ENCODE measurements at places on chromosomes 3 and 15.

DNA sequence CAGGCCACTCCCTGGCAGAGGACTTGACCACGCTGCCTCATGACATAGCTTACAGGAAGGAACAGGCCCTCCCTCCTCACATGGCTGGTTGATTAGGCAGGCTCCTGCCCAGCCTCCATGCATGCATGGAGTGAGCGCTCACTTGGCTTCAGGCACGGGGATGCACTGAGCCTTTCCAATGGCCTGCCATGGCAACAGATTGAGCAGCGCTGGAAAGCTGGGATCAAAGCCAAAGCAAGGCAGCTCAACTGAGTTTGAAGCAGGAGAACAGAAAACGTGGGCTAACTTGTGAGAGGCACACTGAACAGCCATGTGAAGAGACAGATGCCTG is 5.9 kb upstream of the GRAMD2A start:
- DNase-seq = no peak

- DNase-seq = no peak
Measured at GRCh38 chr15:53251996-53252395, 461.9 kb upstream of the ONECUT1 start.

DNA sequence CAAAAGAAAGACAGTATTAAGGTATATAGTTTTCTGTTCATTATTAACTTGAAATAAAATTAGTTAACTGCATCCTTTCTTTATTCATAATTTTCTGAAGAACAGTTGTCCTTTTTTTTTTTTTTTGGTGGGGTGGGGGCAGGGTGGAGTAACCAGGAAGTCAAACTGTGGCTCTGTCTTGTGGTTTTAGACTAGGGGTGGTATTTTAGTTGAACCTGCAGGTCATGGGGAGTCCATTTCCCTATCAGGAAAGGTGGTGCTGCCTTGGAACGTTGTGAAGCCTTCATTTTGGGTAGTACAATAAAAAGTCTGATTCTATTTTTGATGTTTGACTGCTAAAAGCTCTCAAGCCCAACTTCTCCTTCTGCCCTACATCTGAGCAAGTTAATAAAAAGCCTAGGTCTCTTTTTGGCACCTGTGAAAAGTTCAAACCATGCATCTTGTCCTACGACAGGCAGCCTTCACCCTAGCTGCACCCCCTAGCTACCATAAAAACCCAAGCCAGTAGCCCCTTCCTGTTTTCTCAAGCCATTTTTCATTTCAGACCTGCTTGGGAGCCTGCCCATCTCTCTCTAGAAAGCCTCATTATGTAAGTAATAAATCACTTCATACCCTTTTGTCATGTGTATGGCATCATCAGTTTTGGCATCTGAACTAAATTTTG is 31.2 kb upstream of the RIOX2 start:
- DNase-seq = no peak

DNA sequence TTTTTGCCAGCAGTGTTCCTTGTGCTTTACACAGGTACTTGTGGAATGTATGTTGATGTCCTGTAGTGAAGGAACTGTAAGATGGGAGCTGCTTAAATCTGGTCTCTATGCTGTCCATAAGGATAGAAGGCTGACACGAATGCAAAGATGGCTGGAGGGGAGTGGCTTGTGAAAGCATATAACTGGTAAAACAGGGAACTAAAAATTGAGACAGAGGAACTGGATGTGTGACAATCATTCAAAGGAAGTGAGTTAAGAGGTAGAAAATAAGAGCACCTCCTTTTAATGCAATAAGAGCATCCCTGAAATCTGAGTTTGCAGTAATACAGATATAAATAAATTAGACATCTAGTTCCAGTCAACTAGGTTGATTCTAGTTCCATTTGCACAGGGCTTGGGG is 35.2 kb downstream of the RNF13 start:
- DNase-seq = no peak

- DNase-seq = no peak
Measured at GRCh38 chr3:61561374-61562041, at the start of gene PTPRG. TSS of gene PTPRG (plus strand) at chr3:61561571. CDS start at chr3:61562288, 717 bp downstream.

- DNase-seq = no peak
Measured at GRCh38 chr15:68990992-68991500, 23.4 kb upstream of the NOX5 start.

GRCh38 chr15:25182098-25182478 is 227.3 kb downstream of the SNRPN start:
- DNase-seq = no peak

DNA sequence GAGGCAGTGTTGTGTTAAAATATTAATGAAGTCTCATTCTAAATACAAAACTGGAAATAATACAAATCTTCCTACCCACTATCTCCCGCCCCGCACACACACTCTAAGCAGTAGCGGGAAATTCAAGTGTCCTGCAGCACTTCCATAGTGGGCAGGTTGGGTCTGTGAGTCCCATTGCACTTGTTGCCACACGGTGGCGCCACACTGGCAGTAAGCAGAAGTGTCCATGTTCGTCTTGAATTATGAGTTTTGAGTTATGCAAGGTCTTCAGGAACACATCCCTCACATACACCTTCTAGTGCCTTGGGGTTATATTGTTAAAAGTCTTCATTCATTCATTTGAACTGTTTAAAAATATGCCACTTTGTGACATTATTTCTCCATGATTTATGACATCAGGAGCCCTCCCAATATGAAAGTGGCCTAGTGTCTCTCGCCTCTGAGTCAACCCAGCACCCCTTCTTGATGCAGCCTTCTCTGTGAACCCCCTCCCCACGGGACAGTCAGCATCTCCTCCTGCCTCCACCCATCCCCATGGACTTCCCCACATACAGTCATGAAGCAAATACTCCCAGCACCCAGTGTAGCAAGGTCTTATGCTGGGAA is 17.6 kb upstream of the CCDC174 start:
- peak; percentile 40 for DNase-seq

DNA sequence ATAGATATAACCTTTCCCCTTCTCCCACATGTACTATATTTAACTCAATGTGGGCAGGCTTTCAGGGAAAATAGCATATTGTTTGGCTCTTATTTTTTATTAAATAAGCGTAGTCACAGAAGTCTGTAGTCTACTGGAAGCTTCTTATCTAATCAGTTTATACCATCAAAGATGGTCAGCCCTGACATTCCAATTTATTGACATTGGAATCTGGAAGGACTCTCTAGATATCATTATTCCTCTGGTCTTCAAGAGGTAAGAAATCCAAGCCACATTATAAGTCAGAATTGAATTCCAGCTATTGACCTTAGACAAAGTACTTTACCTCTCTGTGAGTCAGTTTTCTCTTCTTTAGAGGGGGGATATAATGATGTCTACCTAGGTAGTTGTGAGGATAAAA is 38.5 kb upstream of the SCAANT1 start:
- DNase-seq = no peak

DNA sequence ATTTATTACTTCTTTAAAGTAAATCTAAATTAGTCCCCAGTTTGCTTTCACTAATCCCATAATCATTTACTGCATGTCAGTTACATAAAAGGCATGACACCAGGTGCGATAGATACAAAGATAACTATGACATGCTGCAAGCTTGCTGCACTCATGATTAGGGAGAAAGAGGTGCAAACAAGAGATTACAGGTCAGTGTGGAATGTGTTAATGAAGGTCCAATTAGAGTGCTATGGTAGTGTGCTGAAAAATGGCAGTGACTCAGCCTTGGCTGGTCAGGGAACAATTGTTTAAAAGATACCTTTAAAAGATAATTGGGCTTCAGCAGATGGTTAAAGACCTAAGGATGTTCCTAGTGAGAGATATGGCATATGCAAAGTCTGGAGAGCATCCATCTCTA is 352.6 kb upstream of the TGFBR2 start:
- DNase-seq = no peak

- no peak for DNase-seq
Measured at GRCh38 chr15:70103880-70104626, 6.3 kb upstream of the TLE3 start.

DNA sequence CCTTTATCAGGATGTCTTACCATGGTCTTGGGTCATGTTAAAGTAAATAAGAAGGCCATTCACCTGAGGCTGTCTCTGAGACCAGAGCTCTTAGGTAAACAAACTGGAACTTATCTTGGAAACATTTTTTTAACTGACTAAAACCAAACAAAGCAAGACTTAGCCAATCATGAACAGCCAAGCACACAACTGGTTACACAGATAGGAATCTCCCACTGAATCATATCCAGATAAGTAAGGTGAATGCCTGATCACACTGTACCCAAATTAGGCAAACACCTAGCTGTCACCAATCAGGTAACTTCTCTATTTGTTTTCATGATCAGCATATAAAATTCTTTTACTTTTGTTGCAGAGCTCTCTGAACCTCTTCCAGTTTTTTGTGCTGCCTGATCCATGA is 205.4 kb downstream of the CNTN3 start:
- no peak for DNase-seq

DNA sequence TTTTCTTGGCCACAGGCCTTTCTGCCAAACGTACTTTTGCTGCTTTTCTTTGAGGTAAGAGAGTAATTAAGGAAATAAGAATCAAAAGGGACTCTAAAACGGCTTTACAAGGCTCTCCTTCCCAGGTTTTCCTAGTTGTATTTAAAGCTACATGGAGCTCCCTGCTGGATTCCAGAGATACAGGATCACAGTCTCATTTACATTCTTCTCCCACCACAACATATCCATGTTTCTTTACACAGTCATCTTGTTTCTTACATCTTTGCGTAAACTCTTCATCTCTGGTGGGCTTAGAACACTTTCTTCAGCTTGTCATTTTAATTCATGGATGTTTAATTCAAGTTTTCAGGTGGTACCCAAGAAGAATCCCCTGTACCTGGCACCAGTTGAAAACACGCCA is 117.6 kb upstream of the BFSP2 start:
- DNase-seq = no peak

DNA sequence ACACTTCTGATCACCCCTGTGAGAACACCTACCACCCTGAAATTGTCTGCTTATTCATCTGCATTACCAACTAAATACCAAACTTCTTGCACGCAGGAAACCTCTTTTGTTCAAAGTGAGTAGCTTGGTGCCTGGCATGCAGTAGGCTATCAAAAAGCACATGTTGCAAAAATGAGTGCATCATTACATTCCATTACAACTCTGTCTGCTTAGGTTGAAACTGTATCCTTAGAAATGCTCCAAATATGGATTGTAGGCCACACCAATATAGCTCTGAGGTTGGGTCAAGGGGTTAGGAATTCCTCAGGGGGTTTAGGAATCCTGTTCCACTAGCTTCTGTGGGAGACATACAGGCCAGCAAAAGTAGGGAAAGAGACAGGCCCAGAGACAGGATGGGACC is 107.2 kb downstream of the THRB start:
- no peak for DNase-seq

DNA sequence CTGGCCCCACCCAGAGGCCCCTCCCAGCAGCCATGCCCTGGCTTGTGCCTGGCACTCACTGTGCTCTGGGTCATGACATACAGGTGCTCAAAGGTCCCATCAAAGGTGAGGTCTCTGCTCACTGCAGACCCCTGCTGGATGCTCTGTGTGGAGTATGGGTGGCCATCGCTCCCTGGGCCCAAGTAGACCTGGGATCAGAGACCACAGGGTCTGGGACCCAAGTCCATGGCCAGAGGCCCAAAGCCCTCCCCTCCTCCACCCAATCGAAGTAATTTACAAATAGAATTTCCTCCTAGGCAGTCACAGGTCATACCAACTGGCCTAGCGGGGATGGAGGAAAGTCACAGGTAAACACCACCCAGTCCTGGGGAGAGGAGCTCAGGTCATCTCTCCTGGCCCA is 7.6 kb downstream of the PLXNB1 start:
- no peak for DNase-seq

DNA sequence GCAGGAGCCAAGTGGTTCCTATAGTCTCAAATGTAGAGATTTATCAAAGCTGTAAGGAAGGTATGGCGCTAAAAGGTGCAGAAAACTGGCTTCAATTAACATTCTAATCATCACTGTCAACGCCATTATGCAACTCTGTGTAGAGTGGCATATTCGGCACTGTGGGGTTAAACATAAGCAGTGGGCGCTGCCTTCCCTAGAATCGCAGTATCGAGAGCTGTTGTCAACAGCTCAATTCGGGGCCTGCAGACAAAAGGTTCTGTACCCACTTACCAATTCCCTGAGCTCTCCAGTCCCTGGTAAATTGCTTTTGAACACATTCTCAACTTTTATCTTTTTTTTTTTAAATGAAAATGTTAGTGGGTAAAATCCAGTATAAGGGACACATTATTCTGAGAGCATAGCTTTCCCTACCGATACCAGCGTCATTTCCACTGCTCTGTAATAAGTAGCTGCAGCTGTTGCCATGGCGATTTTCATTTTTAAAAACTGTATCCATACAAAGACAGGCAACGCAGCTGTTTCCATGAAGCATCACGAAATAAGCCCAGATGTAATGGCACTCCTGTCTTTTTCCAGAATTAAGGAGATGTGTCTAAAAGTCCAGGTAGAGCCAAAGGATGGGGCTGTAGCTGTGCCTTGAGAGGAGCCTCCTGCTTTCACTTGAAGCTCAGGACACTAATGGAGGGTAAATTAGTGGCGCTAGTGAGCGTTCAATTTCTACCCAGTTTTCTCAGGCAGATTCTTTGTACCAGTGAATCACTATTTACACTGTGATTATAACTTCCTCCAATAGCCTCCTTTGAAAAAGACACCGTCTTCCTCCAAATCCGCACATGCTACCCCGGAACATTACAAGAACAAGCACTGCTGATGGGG is 250.3 kb downstream of the SLC9A9 start:
- no peak for DNase-seq

DNA sequence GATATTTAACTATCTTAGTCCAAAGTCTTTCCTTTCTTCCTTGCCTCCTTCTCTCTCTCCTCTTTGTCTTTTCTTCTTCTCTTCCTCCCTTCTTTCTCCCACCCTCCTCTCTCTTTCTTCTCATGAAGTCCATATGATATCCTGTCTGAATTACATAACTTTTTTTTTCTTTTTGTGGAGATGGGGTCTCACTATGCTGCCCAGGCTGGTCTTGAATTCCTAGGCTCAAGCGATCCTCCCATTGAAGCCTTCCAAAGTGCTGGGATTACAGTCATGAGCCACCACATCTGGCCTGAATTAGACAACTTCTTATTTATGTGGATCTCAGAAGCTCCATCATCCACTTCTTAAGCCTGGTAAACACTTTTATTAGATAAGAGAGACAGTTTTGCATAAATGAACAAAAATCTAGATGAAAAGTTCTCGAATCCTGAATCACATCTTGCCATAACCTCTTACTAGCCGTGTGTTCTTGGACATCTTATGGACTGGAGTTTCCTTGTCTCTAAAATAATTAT is 206.5 kb downstream of the LPP start:
- no peak for DNase-seq

DNA sequence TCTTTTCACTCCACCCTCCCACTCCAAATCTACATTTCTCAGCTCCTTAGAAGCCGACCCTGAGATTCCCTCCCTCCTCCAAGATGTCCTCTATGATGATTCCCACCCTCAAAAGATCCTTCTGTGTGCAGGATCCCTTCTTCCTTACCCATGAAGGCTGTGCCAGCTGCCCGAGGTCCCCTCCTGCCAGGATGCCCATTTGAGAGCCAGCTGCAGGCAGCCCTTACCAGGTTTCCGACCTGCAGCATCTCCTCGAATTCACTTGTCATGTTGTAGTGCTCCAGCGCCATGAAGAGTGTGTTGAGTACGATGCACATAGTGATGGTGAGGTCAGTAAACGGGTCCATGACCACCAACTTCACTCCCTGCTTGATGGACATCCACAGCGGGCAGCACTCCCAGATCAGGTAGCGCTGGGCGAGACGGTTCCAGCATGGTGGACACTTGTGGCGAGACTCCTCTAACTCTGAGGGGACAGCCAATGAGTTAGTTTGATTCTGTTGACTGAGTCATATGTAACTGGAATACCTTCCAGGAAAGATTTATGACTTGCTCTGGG is 51.9 kb downstream of the SCN5A start:
- no peak for DNase-seq

GRCh38 chr3:120684896-120685295 is 2.9 kb upstream of the HGD start:
- no peak for DNase-seq

GRCh38 chr3:10936686-10937085 is 55.9 kb upstream of the SLC6A1 start:
- no peak for DNase-seq

Measured in activated T-cell treated with anti-CD3 and anti-CD28 coated beads for 4 hours (primary cell).